HT1080 (cell line): ENCODE measurements at places on chromosomes 7 and 10.
A peak's percentile ranks its signal among the peaks of the same experiment; 100 is the strongest.

GRCh38 chr7:12244129-12244528 lies 33.0 kb downstream of the TMEM106B start:
- DNase-seq = peak; percentile 29

GRCh38 chr7:133763076-133763640 lies 364.0 kb upstream of the LRGUK start:
- DNase-seq = no peak

GRCh38 chr7:29843726-29844125 lies 37.4 kb downstream of the WIPF3 start:
- no peak for DNase-seq

DNA sequence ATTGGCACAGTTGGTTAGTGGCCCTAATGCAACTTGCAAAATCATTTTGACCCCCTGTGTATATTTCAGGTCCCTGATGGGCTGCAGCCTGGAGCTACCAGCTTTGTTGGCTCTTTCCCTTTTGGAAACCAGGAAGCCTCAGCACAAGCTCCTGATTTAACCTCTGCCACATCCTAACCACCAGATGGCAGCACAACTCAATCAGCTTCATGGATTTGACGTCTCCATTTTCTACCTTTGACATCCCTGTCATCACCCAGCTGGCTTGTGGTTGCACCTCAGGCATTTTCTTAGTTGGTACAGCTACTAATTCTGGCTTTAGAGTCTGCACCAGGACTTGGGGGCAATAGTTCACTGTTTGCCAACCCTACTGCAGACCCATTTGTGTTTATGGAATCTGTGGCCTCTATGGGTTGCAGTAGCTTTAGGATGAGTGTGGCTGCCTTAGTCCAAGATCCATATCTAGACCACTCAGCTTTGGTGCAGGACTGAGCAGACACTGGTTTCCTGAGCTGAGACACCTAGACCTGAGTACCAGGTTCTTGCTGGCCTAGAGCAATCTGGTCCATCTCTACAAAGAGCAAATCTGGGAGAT lies 456.2 kb downstream of the REEP3 start:
- peak; percentile 40 for DNase-seq

- peak; percentile 56 for DNase-seq
These were observed 19.2 kb upstream of the MET start for GRCh38 chr7:116652793-116653192.

- no peak for DNase-seq
These were observed 12.8 kb downstream of the KCTD7 start for GRCh38 chr7:66641526-66641871.

DNA sequence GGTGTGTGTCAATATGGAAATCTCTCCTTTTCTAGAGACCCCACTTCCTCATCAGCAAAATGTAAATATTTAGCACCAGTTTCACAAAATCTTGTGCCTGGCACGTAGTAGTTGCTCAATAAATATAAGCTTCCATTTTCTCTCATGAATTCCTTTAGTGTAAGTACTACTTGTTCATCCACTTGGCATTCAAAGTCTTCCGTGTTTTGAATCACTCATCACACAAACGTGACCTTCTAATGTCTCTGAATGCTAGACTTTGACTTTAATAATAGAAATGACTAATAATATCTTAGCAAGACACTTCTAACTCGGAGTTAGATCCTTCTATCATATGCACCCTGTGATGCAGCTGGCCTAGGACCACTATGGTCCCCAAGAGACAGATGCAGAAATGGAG lies 168.7 kb upstream of the ZNF32 start:
- DNase-seq = no peak

DNA sequence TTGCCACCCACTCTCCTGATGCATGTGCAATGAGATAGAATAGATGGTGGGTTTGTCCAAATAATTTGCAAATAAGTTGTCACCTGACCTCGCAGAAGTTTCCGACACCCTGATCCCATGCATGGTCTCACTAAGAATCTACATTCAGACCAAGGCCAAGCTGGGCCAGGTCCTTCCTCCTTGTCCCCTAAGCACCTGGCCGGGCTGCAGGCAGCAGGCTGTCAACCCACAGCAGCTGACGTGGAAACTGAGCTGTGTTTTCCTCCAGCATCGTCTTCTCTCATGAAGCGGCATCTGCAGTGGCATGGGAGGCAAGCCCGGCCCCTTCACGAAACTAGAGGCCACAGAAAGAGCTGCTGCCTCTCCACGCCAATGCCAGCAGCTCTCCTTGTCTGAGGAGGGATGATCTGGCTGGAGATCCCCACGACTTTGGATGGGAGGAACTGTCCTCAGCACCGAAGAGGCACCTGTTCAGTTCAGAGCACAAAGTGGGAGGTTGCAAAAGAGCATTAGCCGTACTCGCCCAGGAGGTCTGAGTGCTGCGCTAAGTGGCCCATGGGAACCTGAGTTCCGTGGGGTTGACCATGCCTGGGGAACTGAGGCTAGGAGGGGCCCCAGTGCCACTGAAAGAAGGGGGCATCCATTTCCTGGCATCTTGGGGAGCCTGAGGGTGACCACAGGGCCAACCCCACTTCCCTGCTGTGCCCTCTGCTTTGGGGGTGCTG lies 110.5 kb upstream of the INSIG1 start:
- no peak for DNase-seq

DNA sequence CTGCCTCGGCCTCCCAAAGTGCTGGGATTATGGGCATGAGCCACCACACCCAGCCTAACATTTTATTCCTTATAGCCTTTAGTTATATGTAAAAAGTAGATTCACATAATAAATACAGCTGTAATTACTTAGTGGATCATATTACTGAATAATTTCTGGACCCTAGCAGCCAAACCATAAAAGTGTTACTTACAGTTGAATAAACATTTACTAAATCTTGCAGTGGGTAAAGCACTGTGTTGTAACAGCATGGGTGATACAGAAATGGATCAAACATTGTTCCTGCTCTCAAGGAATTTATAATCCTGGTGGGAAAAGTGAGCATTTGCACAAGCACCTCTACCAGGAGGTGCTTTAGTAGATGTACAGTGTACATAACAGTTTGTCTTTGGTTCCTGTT lies 25.0 kb downstream of the BPGM start:
- no peak for DNase-seq

- DNase-seq = no peak
These were observed 67.9 kb upstream of the BMPER start for GRCh38 chr7:33837356-33837851.

GRCh38 chr7:40276061-40276460 lies 141.3 kb downstream of the SUGCT start:
- DNase-seq = no peak

GRCh38 chr7:7114575-7115291 lies 67.6 kb upstream of the C1GALT1 start:
- DNase-seq = no peak

- no peak for DNase-seq
These were observed 5.9 kb upstream of the LFNG start for GRCh38 chr7:2513702-2514101.

DNA sequence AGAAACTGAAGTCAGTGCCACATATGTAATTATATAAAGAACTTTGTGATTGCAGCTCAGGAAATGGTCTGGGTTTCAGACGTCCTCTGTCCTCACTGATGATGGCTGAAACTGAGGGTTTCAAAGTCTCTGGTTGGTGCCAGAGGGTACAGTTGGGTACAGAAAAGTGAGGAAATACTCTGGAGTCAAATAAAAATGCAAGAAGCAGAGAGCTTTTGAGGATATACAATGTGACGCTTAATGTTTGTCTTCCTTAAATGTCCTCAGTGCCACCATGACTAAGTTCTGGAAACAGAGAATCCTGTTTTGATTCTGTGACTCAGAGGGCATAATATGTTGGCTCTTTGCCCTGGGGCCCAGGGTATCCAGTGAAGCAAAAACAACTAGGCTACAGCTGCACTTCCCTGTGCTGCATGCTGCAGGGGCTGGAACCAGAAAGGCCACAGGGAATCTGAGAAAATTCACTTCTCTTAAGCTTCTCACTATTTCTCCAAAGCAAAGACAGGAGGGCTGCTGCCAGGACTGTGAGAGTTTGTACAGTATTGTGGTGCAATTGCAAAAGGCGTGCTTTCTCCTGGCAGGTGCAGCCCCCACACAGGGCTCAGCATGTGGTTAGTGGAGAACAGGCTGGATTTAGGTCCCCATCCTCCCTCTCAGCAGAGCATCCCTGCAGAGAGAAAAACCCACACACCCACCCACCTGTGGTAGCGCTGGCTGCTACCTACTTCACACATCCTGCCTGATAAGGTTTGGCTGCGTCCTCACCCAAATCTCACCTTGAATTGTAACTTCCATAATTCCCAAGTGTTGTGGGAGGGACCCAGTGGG lies 169.5 kb upstream of the SVIL start:
- peak; percentile 97 for DNase-seq

DNA sequence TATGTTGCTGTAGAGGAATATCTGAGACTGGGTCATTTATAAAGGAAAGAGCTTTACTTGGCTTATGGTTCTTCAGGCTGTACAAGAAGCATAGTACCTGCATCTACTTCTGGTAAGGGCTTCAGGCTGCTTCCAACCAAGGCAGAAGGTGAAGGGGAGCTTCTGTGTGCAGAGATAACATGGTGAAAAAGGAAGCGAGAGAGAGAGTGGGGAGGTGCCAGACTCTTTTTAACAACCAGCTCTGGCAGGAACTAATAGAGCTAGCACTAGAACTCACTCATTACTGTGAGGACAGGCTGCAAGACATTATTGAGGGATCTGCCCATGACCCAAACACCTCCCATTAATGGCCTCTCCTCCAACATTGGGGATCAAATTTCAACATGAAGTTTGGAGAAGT lies 94.5 kb downstream of the KIF20B start:
- no peak for DNase-seq

DNA sequence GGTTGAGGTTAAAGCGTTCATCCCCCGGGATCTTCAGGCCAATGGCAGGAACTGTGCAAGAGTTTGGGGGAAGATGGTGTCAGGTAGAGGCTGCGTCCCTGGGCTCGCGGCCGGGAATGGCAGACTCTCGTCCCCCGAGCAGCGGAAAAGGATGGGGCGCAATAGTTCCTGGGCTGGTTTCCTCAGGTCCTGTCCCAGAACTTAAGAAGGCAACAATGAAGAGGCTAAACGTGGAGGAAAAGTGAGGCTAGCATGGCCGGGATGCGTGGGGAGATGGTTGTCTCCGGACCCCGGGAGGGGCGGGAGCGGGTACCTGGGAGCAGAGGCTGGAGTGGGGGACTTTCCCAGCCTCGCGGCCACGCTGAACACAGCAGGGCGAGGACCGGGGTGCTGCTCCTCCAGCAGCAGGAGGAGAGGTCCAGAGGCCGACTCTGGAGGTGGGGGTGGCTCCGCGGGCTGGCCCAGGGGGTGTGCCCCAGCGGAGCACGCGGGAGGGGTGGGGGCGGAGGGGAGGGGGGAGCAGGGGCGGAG lies 882 bp downstream of the IRF5 start:
- no peak for DNase-seq

DNA sequence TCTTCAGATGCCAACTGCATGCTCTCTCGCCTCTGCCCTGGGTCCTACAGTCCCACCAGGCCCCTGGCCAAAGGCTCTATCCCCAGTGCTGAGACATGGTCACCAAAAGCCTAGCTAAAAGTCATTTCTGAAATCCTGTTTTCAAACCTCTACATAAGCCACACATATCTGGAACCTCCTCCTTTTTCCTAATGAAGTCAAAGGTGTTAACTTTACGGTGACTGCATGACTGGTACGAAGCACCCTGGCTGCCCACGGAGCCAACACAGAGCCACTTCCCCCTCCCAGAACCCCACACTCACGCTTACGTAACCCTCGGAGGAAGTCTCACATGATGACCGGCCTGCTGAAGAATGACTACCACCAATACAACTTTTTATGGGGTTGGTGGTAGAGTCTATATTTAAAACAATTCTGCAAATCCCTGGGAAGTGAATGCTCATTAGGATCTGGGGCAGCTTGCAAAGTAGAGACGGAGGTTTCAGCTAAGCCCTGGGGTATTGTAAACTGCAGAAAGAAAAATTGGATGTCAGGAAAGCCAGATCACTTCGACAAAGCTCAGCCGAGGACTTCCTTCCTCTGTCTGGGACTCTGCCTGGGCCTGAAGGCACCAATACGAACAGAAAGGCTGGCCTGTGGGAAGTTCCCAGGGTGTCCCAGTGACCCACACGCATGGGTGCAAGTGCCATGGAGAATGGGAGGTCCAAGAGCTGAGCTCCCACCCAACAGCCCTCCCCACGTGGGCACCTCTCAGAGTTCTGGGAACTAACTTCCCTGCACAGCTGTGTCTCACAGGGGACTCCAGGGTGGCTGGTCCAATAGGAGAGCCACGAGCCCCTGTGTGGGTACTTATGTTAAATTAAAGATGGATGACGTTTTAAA lies 50.7 kb downstream of the PDGFA start:
- peak; percentile 41 for DNase-seq

DNA sequence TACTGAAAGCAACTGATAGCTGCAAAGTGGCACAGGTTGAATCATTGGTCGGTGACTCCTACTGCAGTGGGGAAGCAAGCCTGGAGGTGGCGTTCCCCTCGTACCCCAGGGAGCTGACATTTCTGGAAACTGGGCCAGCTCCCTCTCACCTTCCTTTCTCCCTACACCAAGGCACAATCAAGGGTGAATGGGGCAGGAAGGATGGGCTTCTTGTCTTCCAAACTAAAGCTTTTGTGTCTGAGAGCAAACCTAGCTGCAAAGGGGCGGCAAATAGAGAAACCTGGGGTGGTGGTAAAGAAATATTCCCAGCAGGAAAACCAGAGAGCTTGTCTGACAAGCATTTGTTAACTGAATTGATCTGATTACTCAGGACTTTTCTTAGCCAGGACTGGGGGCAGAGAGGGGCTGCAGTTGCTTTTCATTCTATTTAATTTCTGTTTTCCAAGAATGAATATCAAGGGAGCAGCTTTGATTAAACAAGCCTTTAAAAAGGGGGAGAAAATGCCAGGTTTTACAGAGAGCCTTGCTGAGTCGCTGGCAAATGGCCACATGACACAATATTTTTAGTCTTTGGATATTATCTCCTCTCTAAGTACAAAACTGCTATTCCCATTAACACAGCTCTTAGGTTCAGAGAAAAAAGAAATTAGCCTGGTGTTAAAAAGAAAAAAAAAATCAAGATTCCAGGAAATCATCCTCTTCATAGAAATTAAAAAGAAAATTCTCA lies 27.8 kb downstream of the CDHR3 start:
- no peak for DNase-seq

DNA sequence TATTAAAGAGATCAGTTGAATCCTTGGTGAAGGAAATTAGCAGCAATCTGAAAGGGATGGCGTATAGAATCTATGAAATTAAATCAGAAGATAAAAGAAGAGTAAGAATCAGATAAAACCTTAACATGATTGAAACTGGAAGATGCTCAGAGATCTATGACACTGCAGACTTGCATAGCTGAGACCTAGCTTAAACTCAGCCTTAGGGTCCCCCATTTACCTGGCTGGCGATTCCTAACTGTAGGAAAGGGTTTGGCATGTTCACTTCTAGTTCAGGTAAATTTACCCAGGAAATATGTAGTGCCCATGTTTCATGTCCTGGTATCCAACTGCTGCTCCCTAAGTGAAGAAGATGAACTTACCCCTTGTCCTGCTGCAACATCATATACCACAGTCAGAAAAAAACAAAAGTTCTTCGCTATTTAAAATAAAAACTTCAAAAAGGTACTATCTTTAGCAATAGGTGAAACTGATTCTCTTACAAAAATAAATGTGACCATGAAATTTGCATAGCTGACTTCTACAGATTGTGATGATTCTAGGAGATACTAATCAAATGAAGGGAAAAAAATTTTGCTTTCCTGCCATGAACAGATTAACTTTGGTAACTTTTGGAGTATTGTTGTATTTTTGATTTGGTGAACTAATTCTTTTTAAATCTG lies 47.8 kb upstream of the TMEM243 start:
- DNase-seq = no peak

- peak; percentile 54 for DNase-seq
These were observed 640 bp upstream of the ZNF425 start for GRCh38 chr7:149126662-149127266.

- DNase-seq = no peak
These were observed 77.2 kb downstream of the KIAA1549 start for GRCh38 chr7:138903859-138904435.
